ENCODE measurements at places on chromosomes 11 and 22. TPM values are rescaled to one million over a fixed set of nuclear protein-coding genes. Genes with fewer than 3 reads are reported as not detected.

APLNR gene
- total RNA-seq, result not detected

- H3K27me3 ChIP-seq, result no peaks in the 10 kb centered on the region
- H3K4me1 ChIP-seq, result no peaks in the 10 kb centered on the region
- peaks cover 5% of the 10 kb centered on the region for H3K36me3 ChIP-seq
- H3K4me3 ChIP-seq, result no peak overlapping the region
- H3K27ac ChIP-seq, result no peak overlapping the region
- no peak for DNase-seq
Observed at GRCh38 chr11:78659326-78660270, 84.9 kb upstream of the NARS2 start.

MUC2 gene
- total RNA-seq, result not detected

GRCh38 chr22:22084089-22084711 lies 101.6 kb upstream of the TOP3B start:
- H3K36me3 ChIP-seq, result no peaks in the 10 kb centered on the region
- no peak overlapping the region for H3K27ac ChIP-seq
- H3K27me3 ChIP-seq, result no peaks in the 10 kb centered on the region
- H3K4me3 ChIP-seq, result no peak overlapping the region
- no peaks in the 10 kb centered on the region for H3K4me1 ChIP-seq

PAMR1 gene
- total RNA-seq, result 159 TPM

- H3K4me1 ChIP-seq, result peaks cover 7% of the 10 kb centered on the region
- H3K36me3 ChIP-seq, result peaks cover 11% of the 10 kb centered on the region
- peaks cover 16% of the 10 kb centered on the region for H3K27me3 ChIP-seq
Observed at GRCh38 chr11:57336111-57336666, 497 bp upstream of the SSRP1 start.

DNA sequence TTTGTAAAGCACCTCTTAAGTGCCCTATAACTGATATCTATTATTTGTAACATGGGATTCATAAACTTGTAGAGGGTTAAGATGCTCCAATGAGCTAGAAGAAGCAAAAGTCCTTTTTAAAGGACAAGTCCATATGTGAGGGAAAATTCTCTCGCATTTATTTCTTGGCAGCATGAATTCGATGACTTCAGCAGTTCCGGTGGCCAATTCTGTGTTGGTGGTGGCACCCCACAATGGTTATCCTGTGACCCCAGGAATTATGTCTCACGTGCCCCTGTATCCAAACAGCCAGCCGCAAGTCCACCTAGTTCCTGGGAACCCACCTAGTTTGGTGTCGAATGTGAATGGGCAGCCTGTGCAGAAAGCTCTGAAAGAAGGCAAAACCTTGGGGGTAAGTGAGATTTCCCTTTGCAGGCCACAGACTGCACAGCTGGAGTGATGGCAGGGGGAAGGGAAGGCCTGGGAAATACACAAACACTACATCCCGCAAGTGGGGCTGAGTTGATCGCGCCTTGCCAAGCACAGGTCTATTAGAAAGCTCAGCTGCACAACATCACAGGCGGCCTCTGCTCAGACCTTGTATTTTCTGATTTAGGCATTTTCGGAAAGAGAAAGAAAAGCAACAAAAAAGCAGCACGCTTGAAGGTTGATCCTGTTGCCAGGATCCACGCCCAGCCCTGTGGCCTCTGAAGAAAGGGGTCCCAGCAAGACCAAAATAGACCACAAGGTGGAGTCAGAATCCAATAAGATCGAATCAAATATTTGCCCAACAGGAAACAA lies 1.5 kb downstream of the MS4A8 start:
- no peak overlapping the region for H3K4me3 ChIP-seq
- H3K4me1 ChIP-seq, result no peaks in the 10 kb centered on the region

GRCh38 chr22:46309526-46310085 lies 12.9 kb downstream of the GTSE1 start:
- H3K27ac ChIP-seq, result no peak overlapping the region
- H3K36me3 ChIP-seq, result peaks cover 6% of the 10 kb centered on the region
- H3K4me1 ChIP-seq, result no peaks in the 10 kb centered on the region
- no peak for DNase-seq

DNA sequence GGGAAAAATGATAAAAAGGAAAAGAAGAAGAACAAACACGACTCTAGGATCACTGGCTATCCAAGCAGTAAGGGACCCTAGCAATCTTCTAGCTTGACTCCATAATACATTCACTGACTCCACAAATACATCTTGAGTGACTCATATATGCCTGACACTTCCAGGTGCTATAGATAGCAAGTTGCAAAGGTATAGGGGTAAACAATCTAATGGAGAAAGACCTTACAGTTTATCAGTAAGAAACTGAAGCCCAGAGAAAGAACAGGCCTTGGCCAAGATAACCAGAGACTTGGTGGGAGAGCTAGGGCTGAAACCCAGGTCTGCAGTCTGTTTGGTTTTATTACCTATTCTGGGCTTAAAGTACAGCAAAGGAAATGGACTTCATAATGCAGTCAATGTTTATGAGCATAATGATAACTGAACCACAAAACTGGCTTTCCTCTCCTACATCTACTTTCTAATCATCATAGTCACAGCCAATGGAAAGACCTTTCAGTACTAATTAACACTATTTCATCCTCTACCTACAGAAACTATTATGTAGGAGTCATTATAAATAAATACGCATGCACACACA lies 19.7 kb upstream of the SLC5A1 start:
- no peak overlapping the region for H3K27ac ChIP-seq
- H3K36me3 ChIP-seq, result no peaks in the 10 kb centered on the region
- no peak overlapping the region for H3K4me3 ChIP-seq
- DNase-seq, result no peak

DNA sequence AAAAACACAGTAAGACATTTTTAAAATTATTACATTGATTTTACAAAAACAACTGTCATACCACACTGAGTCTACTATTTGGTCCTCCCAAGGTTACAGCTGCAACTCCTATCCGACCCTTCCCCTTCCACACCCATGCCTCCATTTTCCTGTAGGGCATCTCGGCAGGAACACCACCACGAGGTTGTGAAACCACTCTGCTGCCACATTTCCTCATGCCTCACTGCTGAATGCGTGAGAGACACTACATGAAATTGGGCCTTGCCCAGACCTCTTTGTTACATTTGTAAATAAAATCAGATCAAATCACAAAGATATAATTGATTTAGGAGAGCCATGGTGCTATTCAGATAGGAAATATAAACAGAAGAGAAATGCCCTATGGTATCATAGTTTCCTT lies 2.0 kb downstream of the ARHGAP32 start:
- no peaks in the 10 kb centered on the region for H3K27me3 ChIP-seq
- no peak overlapping the region for H3K4me3 ChIP-seq
- peak; percentile 34 for DNase-seq
- H3K4me1 ChIP-seq, result no peaks in the 10 kb centered on the region
- no peaks in the 10 kb centered on the region for H3K36me3 ChIP-seq

DNA sequence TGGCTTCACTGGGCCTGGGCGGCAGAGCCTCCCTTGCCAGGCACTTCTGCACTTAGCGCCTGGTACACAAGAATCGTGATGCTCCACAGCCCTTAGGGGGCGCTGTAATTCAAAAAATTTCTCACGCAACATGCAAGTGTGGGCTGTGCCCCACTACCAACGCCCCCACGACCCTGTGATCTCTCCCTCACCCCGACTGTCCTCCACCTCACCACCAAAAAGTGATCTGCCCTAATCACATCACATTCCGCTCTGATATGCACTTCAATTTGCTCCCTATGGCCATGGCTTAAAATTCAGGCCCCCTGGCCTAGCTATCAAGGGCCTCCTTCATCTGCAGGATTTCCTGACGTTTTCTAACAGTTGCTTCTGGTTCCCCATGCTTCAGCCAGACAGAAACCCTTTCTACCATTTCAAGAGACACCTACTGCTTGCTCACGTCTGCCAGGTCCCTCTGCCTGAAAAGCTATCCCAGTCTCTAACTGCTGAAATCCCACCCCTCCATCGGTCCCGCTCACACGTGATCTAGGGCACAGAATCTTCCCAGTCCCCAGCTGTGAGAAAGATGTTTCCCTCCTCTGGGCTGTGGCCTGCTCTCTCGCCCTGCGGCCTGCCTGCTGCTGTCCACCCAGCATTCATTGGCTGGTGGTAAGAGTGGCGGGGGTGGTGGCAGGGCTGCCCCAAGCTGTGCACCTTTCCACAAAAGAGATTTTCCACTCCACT lies 27.9 kb upstream of the LRRC32 start:
- no peak overlapping the region for H3K27ac ChIP-seq
- no peaks in the 10 kb centered on the region for H3K36me3 ChIP-seq
- DNase-seq, result no peak

DNA sequence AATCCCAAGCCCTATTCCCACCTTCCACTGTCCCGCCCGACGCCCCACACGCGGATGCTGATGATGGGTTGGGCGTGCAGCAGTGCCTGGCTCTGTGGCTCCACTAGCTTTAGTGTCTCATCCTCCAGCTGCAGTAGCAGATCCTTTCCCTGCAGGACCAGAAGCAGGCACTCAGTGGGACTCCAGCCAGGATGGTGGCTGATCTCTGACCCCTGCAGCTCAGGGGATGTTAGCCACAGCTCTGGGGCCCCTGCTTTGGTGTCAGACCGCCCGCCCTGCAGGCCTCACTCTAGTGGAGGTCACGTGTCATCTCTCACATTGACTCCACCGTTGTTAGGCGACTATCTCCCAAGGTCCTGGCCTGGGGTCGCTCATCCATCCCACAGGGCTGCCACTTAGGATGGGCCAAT lies 11.8 kb downstream of the SMPD1 start:
- H3K36me3 ChIP-seq, result peaks cover 10% of the 10 kb centered on the region
- H3K27me3 ChIP-seq, result no peaks in the 10 kb centered on the region
- no peak overlapping the region for H3K4me3 ChIP-seq
- H3K4me1 ChIP-seq, result peaks cover 6% of the 10 kb centered on the region
- DNase-seq, result no peak

- peak; percentile 98 for DNase-seq
- H3K4me3 ChIP-seq, result no peak overlapping the region
- peak overlapping the region; percentile 90 for H3K27ac ChIP-seq
- H3K27me3 ChIP-seq, result no peaks in the 10 kb centered on the region
- H3K36me3 ChIP-seq, result peaks cover 20% of the 10 kb centered on the region
- H3K4me1 ChIP-seq, result peaks cover 17% of the 10 kb centered on the region
Observed at GRCh38 chr22:38218661-38219622, 17.1 kb downstream of the MAFF start.

GRCh38 chr11:110159476-110159875 lies 66.3 kb downstream of the ZC3H12C start:
- no peak overlapping the region for H3K4me3 ChIP-seq
- no peak for DNase-seq
- no peaks in the 10 kb centered on the region for H3K27me3 ChIP-seq
- H3K4me1 ChIP-seq, result no peaks in the 10 kb centered on the region
- no peak overlapping the region for H3K27ac ChIP-seq

- H3K27ac ChIP-seq, result no peak overlapping the region
- no peaks in the 10 kb centered on the region for H3K27me3 ChIP-seq
- peak; percentile 56 for DNase-seq
- no peak overlapping the region for H3K4me3 ChIP-seq
- peaks cover 6% of the 10 kb centered on the region for H3K4me1 ChIP-seq
- peaks cover 2% of the 10 kb centered on the region for H3K36me3 ChIP-seq
Observed at GRCh38 chr11:122808478-122808869, 29.8 kb upstream of the CRTAM start.

DNA sequence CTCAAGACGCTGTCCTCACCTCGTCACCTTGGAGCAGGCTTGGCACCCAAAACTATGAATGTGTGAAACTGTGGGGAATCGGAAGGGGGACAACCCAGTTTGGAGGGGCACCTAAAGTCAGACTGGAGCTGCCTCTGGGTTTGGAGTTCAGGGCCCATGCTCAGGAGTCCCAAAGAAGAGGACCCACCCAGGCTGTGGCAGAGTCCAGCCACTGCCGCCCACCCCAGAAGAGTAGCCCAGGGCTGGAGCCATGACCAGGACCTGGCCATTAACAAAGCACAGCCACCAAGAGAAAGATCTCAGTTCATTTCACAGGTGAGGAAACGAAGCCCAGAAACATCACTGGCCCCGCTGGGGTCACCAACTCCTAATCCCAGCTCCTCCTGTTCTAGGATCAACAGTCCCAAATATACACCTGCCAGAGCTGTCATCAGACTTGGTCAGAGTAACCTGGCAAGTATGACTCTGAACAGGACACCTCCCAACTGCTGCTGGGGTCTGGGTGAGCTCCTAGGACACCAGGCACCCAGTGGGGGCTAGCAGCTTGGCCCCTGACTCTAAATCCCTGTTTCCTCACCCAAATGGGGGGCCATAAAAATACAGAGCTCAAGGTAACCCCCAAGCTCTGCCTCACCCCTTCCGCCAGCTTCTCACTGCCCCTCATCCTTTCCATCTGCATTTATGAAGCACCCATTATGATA lies 2.7 kb downstream of the RAB3IL1 start:
- H3K4me3 ChIP-seq, result no peak overlapping the region
- H3K27ac ChIP-seq, result no peak overlapping the region
- peaks cover 8% of the 10 kb centered on the region for H3K27me3 ChIP-seq
- no peak for DNase-seq

CCDC81 gene
- 0.66 TPM for total RNA-seq

- DNase-seq, result no peak
- no peak overlapping the region for H3K4me3 ChIP-seq
- H3K27ac ChIP-seq, result no peak overlapping the region
- H3K4me1 ChIP-seq, result peaks cover 3% of the 10 kb centered on the region
- no peaks in the 10 kb centered on the region for H3K27me3 ChIP-seq
Observed at GRCh38 chr11:33057284-33057683, 17.9 kb downstream of the TCP11L1 start.

- H3K4me1 ChIP-seq, result peaks cover 18% of the 10 kb centered on the region
- H3K27me3 ChIP-seq, result peaks cover 9% of the 10 kb centered on the region
- peak overlapping the region; percentile 38 for H3K4me3 ChIP-seq
- peak overlapping the region; percentile 82 for H3K27ac ChIP-seq
- peak; percentile 73 for DNase-seq
- no peaks in the 10 kb centered on the region for H3K36me3 ChIP-seq
Observed at GRCh38 chr11:6646071-6646470, 9.5 kb downstream of the DCHS1 start.

DNA sequence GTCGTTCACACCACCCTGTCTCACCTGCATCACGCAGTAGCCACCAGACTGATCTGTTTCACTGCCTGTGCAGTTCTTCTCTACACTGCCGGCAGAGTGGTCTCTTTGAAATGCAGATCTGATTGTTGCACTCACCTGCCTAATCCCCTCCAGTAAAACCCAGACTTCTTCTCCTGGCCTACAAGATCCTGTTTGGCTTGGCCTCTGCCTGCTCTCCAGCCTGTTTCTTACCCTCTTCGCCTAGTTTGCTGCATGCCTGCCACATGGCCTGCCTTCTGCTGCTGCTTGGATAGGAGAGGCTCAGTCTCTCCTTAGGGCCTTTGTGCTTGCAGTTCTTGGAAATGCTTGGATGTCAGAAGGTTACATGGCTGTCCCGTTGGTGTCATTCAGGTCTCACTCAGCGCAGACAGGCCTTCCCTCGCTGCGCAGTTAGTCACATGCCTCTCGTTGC lies 42.0 kb downstream of the PACS1 start:
- H3K4me1 ChIP-seq, result peaks cover 9% of the 10 kb centered on the region
- peak overlapping the region; percentile 56 for H3K27ac ChIP-seq
- no peaks in the 10 kb centered on the region for H3K36me3 ChIP-seq

GRCh38 chr11:125360066-125360465 lies 136.0 kb downstream of the FEZ1 start:
- H3K27ac ChIP-seq, result no peak overlapping the region
- no peak for DNase-seq
- H3K4me3 ChIP-seq, result no peak overlapping the region
- no peaks in the 10 kb centered on the region for H3K27me3 ChIP-seq

Measured in fibroblast of lung (primary cell).